ENCODE measurements at places on chromosomes 12 and 14.

DNA sequence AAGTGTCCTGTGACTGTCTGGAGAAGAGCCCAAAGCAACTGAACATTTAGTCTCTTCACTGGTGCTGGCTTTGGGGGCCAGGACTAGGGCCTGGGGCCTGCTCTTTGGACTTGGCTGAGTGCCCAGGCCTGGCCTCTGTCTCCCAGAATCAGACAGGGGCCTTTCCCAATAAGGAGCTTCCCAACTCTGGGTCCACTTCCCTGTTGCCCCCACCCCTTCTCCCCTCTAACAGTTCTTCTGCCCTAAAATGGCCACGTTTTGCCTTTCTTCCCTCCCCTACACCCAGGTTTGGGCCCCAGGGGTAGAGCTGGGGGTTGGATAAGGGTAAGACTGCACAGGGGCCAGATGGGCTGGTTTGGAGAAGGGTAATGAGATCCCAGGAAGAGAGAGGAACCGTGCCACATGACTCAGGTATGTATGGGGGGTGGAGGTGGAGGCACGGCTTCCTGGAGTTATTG is 10.0 kb upstream of the ITGA5 start:
- DNase-seq = no peak

DNA sequence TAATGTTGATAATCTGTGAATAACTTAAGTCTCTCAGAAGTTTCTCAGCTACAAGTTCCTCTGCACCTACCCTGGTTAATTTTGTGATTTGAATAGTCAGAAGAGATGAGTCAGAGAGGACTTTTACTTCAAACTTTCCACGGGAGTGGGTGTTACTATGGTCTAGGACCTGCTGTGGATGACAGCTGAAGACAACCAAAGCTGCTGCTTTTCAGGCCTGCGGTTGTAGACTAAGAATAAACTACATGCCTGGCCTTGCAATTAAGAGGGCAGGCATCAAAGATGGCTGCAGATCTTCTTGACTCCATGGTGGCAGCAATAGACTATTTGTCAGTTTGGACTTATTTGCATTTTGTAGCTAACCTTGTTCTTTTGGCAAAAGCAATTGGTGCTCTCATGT is 227.1 kb upstream of the KRR1 start:
- DNase-seq = no peak

- DNase-seq = no peak
Measured at GRCh38 chr12:110373425-110373824, 30.1 kb downstream of the ANAPC7 start.

- no peak for DNase-seq
Measured at GRCh38 chr14:39988939-39989338, 556.7 kb upstream of the FBXO33 start.

DNA sequence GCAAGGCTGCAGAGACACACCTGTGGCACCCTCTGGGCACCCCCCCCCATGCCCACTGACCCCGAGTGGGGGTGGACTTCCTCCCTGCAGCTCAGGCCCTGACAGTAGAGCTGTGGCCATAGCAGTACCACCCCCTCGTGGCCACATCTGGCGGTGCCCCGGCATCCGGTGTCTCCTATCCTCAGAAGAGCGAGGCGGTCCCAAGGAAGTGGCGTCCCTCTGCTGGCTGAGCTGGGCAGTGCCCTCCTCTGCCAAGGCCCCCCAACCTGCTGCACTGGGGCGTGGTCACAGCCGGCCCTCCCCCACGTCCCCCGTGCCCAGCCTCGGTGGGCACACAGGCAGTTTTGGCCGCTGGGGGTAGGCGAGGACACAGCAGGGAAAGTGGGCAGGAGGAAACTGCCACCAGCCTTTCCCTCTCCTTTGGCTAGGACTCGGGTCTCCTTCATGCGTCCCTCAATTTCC is 6.0 kb upstream of the SLC6A12 start:
- no peak for DNase-seq

DNA sequence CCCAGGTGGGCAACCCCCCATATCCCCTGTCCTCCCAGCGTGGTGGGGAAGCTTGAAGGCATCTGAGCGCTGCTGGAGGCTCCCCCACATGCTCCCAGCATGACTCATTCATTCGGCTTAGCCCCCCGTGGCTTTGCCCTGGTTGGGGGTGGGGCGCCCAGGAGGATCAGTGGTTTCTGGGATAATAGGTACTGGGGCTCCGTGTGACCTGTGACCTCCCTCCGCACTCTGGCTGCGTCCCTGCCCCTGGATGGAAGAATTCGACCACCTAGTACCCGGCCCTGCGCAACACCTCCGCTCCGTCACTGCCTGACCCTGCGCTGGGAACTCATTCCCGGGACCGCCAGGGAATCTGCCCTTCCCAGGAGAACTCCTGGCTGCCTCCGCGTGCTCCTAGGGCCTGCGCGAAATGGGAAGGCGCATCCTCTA is 120.1 kb downstream of the AACS start:
- no peak for DNase-seq

DNA sequence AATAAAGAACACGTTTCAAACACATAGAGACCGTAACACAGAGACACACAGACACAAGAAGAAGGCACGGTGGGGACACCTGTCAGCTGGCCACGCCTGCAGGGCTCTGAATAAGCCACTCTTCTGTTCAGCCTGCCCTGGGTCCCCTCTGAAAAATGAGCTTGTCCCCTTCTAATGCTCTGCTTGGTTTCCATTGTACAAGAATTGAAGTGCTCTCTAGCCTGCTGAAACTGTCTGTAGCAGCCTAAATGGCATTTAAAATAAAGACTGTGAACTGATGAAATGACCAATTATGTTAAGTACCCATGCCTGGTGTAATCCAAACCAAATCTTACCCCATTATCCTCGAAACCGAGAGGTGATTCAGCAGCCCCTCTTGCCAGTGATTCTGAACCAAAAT is 139.8 kb downstream of the FOXN3 start:
- DNase-seq = no peak

DNA sequence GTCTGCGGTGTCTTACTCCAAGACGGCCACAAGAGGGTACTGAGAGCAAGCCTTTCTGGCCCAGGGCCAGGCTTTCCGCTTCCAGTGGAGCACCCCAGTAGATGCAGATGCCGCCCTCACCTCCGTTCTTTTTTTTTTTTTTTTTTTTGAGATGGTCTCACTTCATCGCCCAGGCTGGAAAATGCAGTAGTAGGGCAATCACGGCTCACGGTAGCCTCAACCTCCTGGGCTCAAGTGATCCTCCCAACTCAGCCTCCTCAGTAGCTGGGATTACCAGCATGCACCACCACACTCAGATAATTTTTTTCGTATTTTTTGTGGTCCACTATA is 5.6 kb upstream of the LBHD2 start:
- peak; percentile 45 for DNase-seq
